ENCODE measurements at places on chromosomes 3 and 15. TPM values are rescaled to one million over a fixed set of nuclear protein-coding genes. Genes with fewer than 3 reads are reported as not detected.
A peak's percentile ranks its signal among the peaks of the same experiment; 100 is the strongest.

ILDR1 gene
- polyA plus RNA-seq, result 9.1 TPM

PLA2G4D gene
- not detected for polyA plus RNA-seq

SAXO2 gene
- polyA plus RNA-seq, result 6.9 TPM

DNA sequence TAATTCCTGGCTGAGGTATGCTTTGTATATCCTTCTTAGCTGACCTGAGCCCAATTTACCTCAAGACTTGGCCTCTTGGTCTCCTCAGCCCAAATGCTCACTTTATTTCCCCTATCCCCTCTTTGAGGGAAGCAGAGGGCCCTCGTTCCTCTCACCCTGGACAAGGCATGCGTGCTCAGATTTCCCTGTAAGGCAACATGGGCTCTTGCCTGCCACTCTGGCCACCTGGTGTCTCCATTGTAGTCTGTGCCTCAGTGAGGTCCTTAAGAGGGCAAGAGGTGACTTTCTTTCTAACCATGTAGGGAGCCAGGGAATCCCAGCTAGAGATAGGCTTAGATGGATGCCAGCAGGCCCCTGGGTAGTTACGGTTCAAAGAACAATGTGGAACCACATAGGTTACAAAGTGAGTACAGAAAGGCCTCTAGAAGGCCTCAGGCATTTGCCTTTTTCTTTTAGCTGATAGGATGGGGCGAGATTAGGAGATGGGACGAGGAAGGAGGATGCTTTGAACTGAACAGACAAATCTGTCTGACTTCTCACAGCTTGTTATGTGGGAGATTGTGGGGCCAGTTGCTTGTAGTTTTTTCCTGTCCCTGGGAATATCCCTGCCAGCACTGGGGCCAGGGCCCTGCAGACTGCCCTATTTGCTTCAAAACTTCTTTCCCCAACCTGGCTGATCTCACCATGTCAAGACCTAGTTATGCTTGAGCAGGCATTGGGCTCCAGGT, 1.1 kb upstream of the INTS14 start:
- no peak for DNase-seq

DNA sequence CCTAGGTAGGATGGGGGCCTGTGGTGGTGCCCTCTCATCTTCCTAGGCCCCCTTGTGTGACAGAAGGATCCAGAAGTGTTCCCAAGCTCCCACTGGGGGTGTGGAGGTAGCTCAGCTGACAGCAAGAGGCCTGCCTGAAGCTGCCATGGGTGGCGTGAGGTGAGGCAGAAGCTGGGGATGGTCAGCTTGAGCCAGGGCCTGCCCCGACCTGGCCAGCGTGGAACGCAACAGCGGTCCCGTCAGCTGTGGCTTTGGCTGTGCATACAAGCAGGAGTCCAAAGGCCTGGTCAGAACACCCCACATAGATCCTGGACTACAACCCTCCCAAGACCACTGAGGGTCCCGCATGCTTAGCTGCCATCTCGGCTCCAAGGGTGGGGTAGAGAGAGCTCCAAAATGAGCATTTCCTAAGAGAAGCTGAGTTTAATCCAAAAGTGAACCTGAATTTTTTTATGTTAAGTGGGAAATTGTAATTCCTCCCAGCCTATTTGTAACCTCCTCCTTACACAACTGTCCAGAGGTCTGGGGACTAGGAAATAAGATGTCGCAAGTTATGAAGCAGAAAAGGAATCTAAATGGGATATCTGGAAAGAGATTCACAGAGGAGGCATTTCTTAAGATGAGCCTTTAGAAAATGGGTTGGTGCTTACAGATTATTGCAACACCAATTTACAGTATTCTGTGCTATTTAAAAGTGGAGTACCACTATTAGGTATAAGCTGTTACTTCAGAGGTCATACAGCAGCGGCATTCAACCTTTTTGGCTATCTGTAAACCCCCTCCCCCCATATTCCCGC, 9.9 kb upstream of the PLA2G4D start:
- no peak for DNase-seq

- no peak for DNase-seq
Observed at GRCh38 chr3:146404436-146404835, 64.9 kb downstream of the PLSCR2 start.

DNA sequence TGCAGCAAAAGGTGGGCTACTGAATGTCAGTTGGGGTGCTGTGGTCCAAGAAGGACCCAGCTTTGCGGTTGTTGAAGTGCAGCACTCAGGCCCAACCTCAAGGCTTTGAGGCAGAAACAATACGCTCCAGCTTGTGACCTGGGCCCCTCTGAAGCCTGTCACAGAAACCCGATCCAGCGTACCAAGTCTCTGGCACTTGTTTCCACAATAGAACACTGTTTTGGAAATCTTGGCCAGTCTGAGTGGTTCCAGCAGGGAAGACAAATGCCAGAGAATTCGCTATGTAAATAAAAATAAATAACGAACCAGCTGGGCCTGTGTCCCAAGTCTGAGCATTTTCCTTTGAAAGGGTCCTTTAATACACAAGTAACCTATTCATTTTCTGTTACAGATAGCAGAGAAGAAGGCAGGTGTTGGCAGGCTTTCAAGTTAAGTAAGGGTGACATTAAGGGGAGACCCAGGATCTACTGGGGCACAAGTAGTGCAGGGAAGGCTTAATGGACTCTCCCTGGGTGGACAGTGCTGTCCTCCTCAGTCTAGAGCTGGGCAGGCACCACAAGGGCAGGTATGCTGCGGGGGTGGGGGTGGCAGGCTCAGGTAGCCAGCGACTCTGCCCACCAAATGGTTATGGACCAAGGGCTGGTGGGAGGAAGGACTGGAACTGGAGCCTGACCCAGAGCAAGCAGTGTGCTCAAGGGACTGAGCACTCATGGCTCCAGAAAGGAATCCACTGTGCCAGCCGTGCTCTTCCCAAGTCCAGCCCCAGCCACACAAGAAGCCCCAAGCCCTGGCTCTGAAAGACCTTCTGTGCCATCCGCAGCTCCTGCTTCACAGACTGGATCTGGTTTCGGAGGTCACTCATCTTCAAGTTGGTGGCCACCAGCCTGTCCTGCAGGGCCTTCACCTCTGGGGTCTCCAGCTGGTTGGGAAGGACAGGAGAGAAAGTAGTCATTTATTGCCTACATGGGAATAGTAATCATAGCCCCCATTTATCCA, 26.3 kb downstream of the CCDC13 start:
- peak; percentile 52 for DNase-seq

DNA sequence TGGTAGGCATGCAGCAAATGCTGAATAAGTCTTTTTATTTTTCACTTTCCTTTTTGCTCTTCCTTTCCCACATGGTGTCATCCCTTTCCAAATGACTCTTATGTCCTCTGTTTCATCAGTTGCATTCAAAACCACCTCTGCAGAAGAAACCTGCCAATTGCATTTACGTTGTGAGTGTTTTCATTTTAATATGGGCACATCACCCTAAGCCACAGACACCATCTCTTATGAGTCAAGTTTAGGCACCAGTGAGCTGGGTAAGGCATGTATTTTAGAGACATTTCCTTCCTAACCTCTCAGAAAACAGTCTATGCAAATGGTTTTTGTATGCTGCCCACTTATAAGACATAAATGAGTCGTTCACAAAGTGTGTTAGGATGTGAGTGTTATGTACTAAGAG, 223.3 kb upstream of the ADAMTS9 start:
- no peak for DNase-seq

DNA sequence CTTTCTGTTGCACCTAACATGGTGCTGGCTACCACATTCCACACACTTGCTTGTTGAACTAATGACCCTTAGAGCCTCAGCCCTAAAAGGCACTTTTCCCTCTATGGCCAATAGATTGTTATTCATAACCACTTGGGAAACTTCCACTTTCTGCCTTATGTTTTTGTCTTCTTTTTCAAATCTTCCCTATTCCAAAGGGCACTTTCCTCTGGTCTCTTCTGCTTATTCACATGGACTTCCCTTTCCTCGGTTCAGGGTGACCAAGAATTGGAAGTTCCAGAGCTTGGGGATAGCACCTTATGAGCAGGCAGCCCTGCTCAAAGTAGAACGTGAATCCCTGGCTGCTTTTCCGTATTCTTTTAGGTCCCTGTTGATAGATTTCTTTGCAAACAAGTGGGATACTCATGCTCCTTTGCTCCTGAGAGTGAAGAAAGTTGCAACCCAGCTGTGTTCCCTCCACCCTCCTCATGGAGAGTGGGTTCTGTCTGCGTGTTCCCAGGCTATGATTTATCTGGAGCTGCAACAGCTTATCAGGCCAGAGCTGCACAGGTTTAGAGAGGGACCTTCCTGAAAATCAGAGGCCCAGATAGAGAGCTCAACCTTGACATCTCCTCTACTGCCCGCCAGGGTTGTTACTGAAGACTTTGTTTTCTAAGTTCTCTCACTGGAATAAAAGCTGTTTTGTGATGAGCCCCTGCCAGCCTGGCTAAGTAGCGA, 58.8 kb upstream of the MYZAP start:
- DNase-seq, result no peak

- no peak for DNase-seq
Observed at GRCh38 chr3:189978753-189979152, 141.9 kb downstream of the P3H2 start.
